ENCODE measurements at places on chromosomes 7 and 10.

DNA sequence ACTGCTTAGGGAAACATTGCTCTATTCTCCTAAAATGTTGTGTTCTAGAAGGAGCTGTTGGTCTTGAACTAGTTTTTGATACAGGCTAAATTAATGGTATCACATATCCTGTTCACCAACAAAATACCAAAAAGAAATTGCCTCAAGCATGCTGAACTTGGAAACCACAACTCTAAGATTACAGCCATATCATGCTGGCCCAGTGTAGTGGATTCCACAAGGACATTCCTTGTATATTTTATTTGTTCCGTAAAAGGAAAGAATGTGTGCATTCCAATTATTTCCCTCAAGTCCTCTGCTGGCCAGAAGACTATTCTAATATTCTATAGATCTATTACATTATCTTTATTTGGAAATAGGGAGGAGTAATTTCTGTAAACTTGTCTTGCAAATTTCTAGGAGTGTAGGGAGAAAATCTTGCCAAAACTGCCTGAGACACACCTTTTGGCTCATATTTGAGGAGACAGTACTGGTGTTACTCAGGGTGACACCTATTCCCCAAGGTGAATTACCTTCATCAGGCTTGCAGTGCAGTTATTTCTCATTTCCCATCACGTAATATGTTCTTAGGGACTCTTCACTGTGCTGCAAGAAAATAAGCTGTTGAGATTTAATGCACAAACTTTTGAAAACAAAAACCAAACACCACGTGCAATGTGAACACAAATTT is 1.9 kb upstream of the NEBL start:
- DNase-seq: no peak

GRCh38 chr7:106775552-106775936 is 89.5 kb upstream of the PIK3CG start:
- peak; percentile 69 for DNase-seq

GRCh38 chr7:117830422-117830954 is 42.8 kb downstream of the CTTNBP2 start:
- no peak for DNase-seq

GRCh38 chr10:103633846-103634245 is 140.3 kb downstream of the NEURL1 start:
- no peak for DNase-seq

- no peak for DNase-seq
These were observed 28.1 kb upstream of the LRRC4 start for GRCh38 chr7:128059143-128059988.

DNA sequence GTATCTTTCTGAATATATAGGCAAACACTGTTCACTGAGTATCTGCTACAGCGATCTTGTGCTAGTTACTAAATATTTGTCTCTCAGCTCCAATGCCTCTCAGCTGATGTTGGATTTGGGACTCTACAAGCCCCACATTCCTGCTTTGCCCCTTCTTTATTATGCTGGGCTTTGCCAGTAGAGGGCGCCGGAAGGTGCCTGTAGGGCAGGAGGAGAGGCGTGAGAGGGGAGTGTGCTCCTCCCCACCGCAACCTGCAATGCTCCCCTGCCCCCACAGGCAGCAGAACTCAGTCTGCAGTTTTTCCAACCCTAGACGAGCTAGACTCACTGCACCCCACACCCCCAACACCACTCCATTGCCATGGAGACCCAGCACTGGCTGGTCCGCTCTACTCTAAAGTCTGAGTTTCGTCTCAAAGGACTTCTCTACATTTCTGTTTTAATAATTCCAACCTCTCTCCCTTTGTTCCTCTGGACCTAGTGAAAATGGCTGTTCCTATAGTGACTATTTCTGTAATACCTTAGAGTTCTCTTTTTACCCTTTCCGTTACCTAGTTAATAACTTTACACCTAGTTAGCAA is 337.6 kb downstream of the CCSER2 start:
- DNase-seq: no peak

DNA sequence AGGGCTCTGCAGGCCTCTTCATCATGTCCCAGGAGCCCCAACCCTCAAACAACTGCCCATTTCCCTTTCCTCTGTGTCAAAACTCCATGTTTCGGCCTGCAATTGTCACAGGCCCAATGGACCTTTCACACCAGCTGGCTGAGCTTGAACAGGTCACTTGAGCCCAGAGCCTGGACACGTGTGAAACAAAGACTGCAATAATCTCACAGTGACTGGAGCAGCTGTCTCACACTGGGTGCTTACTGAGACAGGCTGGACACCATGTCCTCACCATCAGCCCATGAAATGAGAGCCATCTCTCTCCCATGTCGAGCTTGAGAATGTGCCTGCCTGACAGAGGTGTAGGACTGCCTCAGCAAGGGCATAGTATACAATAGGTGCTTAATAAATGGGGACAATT is 19.5 kb upstream of the EIF5AL1 start:
- no peak for DNase-seq

DNA sequence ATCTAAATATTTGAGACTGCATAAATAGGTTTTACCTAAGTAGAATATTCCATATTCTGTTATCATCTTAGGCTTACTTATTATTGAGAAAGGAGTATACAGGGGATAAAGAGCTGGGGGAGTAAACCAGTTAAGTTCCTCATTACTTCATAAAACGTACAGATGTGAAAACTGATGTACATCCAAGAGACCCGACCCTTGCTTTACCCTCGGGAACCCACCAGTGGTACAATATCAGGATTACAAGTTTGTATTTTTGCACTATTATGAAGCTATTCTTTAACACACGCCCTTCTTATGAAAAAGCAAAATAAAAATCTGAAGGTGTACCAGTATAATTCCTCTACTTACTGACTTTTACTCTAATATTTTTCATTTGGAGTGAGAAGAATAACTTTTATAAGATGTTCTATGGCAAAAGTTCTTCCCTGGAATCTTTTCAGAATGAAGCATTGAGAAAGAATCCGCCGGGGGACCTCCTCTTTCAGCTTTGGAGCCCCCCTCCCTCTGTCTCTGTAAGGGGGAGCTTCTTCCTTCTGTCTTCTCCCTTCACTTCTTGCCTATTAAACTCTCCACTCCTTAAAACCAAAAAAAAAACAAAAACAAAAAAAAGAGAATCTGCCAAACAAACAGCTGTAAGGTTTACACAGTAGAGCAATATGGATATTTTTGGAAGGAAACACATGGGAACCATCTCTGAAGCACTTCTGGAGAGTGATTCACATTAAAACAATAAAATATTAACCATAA is 550.0 kb downstream of the TNS3 start:
- DNase-seq: no peak

DNA sequence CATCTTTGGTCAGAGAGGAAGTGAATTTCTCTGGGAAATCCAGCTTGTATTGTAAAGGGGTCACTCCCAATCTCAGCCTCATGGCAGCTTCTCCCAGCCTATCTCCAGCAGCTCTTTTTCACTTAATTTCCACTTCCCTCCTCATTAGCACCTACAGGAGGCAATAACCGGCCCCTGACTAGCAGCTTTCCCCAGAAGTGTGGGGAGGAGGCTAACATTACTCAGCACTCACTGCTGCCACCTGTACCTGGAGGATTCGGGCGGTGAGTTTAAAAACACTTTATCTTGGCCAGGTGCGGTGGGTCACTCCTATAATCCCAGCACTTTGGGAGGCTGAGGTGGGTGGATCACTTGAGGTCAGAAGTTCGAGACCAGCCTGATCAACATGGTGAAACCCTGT is 3.8 kb downstream of the NODAL start:
- DNase-seq: no peak
